Activated CD4-positive, alpha-beta T cell treated with anti-CD3 and anti-CD28 coated beads for 48 hours (primary cell): ENCODE measurements at places on chromosomes 7 and 10.
A peak's percentile ranks its signal among the peaks of the same experiment; 100 is the strongest.

- DNase-seq: no peak
Observed at GRCh38 chr7:86477343-86477935, 166.3 kb upstream of the GRM3 start.

- DNase-seq: no peak
Observed at GRCh38 chr7:129845178-129845971, 107.4 kb downstream of the UBE2H start.

GRCh38 chr10:14727465-14727864, 47.2 kb downstream of the FAM107B start:
- no peak for DNase-seq

- peak; percentile 24 for DNase-seq
Observed at GRCh38 chr7:55515569-55516279, 56.6 kb downstream of the VOPP1 start.

- no peak for DNase-seq
Observed at GRCh38 chr7:87420173-87420572, 55.3 kb downstream of the ABCB4 start.

DNA sequence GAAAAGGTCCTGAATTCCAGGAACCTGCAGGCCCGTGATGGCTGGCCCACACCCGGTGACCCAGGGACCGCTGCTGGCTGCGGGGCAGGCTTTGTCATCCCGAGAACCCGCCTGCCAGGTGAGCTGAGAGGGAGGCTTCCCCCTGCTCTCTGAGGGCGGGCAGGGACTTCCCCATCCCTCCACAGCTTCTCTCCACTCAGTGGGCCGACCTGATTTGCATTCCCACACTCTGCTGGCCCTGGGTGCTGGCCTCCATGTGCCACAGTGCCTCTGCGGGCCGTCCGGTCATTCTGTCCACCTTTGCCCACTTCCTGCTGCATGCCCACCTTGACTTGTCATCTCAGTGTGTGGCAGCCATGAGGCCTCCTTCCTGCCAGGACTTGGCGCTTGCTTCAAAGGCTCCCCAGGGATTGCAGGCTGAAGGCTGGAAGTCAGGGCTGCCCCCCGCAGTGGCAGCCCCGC, 35.3 kb downstream of the PALD1 start:
- DNase-seq: peak; percentile 46

GRCh38 chr7:7182156-7183060, at the start of gene C1GALT1:
C1GALT1 (plus strand) TSS chr7:7182544; CDS start chr7:7234320, 51,776 bp downstream.
- DNase-seq: peak; percentile 98

GRCh38 chr10:28365840-28366239, 63.0 kb upstream of the MPP7 start:
- DNase-seq: no peak

- DNase-seq: no peak
Observed at GRCh38 chr10:71217266-71218045, 5.1 kb downstream of the UNC5B start.

DNA sequence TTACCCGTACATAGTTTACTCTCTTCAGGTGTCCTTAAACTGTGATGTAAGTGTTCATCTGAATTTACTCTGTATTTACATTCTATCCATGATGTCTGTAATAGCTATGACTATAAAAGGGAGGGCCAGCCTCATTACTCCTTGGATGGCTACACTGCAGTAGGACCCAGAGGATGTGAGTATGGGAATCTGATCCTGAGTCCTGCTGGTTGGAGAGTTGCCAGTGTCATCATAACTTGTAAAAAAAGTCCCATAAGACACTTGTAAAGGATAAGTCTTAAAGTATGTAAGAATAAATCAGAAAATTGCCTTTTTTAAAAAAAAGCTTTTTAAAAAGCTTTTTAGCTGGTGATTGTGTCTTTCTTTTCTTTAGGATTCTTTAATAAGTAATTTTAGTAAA, 95.4 kb downstream of the PPP1R9A start:
- no peak for DNase-seq

DNA sequence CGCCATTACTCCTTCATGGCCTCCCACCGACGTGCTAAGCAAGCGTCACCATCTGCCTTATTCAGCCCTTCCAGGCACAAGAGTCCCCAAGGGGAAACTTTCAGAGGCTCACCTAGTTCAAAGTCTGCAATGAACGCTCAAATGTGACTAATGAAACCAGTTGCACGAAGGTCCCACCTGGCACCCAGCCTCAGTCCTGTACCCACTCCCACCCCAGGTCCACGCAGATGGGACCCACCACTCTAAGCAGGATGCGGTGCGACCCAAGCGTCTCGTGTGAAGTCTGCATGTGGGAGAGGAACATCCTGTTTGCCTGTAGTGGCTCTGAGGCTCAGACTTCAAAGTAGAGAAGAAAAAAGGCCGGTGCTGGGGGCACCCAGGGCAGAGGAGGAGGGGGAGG, 40.3 kb downstream of the RGS10 start:
- DNase-seq: peak; percentile 85

DNA sequence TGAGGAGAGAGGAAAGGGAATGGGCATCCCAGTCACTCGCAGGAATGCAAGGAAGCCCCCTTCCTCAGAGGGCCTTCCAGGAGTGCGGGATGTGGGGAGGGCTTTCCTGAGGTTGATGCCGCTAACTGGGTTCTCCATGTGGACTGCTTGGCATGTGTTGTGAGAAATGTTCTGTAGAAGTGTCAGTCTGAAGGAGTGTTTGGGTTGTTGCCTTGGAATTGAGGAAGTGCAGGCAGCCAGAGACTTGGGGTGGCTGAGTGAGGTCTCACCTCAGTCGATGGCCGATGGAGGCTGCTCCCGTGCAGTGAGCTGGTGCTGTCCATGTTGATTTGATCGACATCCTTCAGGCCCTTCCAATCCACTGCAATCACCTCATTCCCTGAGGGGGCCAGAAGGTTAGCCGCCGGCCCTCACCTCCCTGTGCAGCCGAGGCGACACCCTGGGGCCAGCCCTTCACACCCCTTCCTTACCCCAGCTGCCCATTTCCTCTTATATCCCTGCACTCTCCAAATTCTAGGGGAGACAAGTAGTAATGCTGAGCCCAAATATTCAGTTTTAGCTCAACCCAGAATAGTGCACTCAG, 2.7 kb downstream of the FAM131B start:
- DNase-seq: no peak

DNA sequence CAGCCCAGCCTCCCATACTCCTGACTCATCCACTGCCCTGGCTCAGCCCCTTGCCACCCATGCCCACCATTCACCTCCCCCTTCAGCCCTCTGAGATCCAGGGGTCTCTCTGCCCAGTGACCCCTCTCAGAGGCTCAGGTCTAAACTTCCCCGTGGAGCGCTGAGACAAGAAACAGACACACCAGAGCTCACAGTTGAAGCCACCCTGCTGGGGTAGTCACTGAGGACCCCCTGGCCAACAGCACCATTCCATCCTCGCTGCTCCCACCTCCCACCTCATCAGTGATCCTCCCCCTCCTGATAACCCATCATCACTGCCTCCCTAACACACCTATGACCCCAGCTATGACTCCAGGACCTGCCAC, 100.7 kb downstream of the GRID1 start:
- DNase-seq: no peak

- DNase-seq: no peak
Observed at GRCh38 chr10:76491216-76491615, 1059.8 kb downstream of the LRMDA start.

DNA sequence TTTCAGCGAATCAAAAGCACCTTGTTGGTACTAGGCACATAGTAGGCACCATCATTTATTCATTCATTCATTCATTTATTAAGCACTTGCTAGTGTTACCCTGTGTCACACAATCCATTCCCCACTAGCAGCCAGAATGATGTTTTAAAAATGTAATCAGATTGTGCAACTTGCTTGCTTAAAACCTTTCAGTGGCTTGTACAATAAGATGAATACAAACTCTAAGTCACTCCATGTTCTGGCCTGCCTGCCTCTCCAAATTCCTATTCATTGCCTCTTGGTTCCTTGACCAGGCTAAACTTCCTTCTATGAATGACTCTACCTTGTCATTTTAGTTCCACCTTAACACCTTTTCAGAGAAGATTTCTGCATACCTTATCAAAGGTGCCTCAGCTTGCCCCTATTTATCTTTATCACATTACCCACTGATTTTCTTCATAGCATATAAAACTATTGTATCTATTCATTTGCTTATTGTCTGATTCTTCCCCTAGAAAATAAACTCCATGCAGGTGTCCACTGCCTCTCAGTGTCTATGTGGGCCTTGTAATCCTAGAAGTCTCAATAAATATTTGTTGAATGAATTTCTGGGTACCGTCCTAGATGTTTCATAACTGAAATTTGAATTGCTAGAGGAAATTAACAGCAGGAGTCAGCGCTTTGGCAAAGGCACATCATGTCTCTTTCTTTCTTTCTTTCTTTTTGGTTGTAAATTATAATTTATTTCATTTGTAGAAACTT, 169.5 kb downstream of the TMEM26 start:
- DNase-seq: no peak

DNA sequence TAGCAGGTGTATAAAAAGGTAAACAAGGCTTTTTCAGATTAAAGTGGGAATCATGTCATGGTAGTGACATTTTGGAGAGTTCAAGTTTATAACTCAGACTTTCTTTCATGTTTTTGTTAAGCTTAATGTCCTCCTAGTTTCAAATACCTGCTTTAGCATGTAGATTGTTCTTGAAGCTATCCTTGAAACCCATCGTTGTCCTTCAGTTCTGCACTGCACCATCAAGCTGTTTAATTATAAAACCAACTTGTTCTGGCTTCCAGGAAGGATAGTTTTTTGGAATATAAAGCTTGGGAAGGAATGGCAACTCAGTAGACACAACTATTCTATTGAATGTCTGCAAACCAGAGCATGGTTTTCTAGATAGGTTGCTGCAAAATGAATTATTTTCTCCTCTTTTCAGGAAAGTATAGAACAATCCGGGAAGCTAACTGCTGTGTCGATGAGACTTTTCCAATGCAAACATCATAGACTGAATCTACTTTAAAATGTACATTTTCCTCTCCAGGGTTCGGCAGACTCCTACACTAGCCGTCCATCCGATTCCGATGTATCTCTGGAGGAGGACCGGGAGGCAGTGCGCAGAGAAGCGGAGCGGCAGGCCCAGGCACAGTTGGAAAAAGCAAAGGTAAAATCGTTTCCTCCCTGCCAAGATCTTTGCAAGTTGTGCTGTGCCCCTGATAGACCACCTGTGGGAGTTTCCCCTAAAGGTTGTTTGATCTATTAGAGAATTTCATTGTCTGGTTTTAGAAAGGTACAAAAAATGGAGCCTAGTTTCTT, 249.8 kb downstream of the NSUN6 start:
- no peak for DNase-seq

DNA sequence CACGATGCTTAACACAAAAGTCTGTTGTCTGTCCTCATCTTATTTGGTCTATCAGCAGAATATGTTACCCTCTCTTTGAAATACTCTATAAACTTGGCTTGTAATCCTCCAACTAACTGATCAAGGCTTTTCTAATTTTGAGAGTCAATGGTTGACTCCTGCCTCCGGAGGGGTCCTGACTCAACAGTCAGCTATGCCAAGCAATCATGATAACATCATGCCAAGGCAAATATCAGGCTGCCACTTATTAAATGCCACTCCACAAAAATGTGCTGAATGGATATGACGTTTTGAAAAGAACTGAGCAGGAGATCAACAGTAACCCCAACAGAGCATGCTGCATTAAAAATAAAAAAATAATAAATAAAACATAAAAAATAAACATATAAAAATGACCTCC, 116.1 kb downstream of the PARD3 start:
- DNase-seq: no peak

DNA sequence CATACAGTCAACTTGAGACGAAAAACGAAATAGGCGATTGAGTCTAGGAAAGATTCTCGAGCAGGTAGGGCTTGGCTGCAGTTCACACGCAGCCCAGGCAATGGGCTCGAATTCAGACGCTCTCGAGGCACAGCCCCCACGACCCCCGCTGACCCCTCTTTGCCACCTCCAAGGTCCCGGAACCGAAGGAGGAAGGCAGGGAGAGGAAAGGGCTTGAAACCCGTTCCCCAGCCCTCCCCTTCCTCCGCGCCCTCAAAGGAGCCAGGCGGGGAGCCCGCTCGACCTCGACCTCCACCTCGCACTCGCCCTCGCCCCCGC, 441 bp downstream of the CCDC186 start:
- DNase-seq: no peak

- DNase-seq: no peak
Observed at GRCh38 chr10:59748834-59749233, 4.4 kb downstream of the MRLN start.

- peak; percentile 67 for DNase-seq
Observed at GRCh38 chr7:127447326-127447945, 54.9 kb upstream of the ZNF800 start.

DNA sequence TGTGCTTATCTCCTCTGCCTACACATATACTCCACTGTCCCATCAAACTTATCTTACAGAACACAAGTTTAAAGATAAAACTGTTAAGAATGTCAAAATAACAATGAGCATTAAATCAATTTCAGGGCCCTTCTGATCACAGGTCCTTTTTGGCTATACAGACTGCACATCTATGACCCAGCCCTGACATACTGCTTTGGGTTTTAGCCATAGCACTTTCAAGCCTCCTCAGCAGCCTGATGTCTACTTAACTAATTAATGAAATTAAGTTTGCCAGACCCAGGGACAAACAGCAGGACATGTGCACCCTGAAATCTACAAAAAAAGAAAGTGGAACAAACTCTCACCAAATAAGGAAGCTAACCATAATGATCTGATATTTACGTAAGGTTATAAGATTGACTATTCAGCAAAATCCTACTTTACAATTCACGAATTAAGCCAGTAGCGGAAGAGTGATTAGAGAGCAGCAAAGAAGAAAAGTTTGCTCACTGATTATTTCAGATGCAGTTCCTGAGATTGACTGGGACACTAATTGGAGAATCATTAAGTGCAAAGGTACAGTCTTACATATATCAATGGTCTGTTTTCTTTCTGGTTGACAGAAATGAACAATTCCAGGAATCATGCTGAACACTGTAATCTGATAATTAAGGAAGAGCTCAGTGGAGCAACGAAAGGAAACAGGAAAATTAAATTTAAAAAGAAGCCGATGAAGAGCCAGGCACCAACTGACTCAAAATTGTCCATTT, 669.3 kb upstream of the LRRN3 start:
- DNase-seq: no peak

- DNase-seq: no peak
Observed at GRCh38 chr7:151806204-151806603, 70.7 kb downstream of the PRKAG2 start.

DNA sequence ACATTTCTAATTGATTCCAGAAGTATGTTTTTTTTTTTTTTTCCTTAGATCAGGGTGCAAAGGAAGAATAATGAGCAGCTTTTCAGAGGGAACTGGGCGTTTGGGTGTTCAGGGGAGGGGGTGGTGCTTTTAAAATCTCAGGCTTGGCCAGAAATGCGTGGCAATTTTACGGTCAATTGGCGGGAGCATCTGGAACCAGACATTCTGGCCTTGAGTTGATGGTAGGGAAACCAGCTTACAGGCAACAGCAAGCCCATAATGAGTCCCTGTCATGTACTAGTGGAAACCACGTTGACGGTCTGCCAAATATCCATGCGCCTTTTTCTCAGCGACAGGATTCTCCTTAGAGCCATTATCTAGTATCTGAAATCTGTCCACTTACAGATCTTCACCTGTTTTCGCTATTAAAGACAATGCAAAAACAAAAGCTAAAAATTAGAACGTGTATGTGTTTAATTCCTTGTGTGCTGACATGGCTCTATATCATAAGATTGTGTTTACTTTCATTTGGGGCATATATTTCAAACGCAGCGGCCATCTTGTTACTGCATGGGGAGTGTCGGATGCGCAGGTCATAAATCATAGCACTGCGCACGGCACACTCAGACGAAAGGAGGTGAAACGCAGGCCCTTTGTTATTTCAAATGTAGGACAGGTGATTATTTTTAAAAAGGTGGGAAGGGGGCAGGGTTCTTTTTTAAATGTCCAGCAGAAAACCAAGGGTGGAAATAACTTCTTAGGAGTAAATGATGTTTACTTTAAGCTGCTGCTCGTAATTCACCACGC, 209.2 kb downstream of the AGMO start:
- no peak for DNase-seq
